Midbrain (tissue), 1 donor: ENCODE measurements at places on chromosomes 7 and 10.

GRCh38 chr7:98459529-98459928 is 58.6 kb upstream of the BAIAP2L1 start:
- DNase-seq = no peak

GRCh38 chr7:106190589-106191330 is 78.6 kb upstream of the SYPL1 start:
- DNase-seq = no peak

GRCh38 chr10:125001313-125002046 is 59.6 kb downstream of the ZRANB1 start:
- peak; percentile 61 for DNase-seq

- no peak for DNase-seq
These were observed 191.6 kb downstream of the FANK1 start for GRCh38 chr10:126087796-126088505.

DNA sequence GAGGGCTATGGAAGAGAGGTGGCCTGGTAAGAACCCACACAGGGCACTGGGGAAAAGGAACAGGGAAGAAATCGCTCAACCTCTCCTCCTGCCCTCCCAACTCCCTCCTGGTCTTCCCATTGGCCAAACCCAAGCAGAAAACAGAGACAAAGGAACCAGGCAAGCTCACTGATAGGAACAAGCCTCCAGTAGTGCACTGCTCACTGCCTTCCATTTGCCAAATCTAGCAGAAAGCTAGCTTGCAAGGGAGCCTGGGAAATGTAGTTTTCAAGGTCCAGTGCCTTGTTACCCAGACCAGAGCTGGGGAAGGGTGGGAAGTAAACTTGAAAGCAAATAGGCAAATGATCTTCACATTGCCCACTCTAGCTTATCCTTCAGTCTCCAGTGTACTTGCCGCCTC is 556.1 kb upstream of the AUTS2 start:
- no peak for DNase-seq

GRCh38 chr10:111360260-111360925 is 283.6 kb downstream of the ADRA2A start:
- peak; percentile 17 for DNase-seq

DNA sequence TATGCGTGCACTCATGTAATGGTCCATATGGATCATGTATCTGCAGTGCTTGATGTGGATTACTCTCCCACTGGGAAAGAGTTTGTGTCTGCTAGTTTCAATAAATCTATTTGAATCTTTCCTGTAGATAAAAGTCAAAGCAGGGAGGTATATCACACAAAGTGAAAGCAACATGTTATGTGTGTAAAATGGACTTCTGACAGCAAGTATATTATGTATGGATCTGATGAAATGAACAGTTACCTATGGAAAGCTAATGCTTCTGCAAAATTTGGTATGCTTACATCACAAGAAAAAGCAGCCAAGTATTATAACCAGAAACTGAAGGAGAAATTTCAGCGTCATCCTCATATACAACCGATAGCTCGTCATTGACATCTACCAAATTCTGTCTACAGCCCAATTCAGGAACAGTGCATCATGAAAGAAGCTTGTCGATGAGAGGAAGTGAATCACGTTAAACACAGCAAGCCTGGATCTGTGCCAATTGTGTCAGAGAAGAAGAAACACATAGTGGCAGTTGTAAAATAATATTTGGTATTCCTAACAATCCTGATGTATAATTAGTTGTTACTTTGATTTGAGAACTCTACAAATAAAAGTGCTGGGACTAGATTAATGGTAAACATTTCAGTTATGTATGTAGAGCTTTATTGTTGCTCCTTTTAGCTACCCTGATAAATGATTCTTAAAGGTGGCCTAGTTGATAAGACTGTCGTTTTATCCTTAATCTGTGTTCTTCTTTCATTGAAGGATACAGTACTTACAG is 14.2 kb upstream of the SYPL1 start:
- DNase-seq = no peak

DNA sequence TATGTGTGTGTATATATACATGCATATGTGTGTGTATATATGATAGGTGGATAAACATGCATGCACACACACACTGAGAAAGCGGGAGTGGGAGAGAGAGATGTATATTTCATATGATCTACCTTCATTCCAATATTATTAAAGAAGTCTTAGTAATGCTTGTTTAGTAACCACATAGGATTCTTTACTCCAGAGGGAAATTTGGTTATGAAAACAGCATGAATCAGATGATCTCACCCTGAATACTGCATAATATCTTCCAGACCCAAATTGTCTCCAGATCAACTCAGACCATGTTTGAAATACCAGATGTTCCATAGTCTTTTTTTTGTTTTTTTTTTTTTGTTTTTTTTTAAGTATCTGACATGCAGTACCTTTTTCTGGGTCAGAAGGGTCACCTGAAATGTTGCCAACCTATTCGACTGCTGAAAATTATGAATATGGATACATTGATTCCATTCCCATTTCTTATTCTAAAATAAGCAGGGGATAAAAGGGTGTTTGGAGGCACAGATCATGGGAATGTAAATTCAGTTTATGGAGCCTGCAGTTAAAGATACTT is 17.4 kb downstream of the TES start:
- DNase-seq = no peak

- peak; percentile 63 for DNase-seq
These were observed 473.7 kb upstream of the PODXL start for GRCh38 chr7:132030086-132030568.

DNA sequence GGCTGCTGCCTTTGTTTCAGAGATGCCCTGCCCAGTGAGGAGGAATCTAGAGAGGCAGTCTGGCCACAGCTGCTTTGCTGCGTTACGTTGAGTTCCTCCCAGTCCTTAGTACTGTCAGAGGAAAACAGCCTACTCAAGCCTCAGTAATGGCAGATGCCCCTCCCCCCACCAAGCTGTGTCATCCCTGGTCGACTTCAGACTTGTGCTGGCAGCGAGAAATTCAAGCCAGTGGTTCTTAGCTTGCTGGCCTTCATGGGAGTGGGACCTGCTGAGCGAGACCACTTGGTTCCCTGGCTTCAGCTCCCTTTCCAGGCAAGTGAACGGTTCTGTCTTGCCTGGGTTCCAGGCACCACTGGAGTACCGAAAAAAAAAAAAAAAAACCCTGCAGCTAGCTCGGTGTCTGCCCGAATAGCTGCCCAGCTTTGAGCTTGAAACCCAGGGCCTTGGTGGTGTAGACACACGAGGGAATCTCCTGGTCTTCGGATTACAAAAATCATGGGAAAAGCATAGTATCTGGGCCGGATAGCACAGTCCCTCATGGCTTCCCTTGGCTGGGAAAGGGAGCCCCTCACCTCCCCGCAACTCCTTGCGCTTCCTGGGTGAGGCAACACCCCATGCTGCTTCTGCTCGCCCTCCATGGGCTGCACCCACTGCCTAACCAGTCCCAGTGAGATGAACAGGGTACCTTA is 9.1 kb downstream of the SDHAF3 start:
- no peak for DNase-seq

- DNase-seq = no peak
These were observed 303.6 kb downstream of the GPAM start for GRCh38 chr10:111879969-111880368.

- DNase-seq = no peak
These were observed 27.6 kb downstream of the DRGX start for GRCh38 chr10:49368256-49368655.

GRCh38 chr7:149218469-149219420 is 20.7 kb upstream of the ZNF212 start:
- no peak for DNase-seq

- DNase-seq = no peak
These were observed 127.8 kb downstream of the CUX1 start for GRCh38 chr7:101945034-101945758.

DNA sequence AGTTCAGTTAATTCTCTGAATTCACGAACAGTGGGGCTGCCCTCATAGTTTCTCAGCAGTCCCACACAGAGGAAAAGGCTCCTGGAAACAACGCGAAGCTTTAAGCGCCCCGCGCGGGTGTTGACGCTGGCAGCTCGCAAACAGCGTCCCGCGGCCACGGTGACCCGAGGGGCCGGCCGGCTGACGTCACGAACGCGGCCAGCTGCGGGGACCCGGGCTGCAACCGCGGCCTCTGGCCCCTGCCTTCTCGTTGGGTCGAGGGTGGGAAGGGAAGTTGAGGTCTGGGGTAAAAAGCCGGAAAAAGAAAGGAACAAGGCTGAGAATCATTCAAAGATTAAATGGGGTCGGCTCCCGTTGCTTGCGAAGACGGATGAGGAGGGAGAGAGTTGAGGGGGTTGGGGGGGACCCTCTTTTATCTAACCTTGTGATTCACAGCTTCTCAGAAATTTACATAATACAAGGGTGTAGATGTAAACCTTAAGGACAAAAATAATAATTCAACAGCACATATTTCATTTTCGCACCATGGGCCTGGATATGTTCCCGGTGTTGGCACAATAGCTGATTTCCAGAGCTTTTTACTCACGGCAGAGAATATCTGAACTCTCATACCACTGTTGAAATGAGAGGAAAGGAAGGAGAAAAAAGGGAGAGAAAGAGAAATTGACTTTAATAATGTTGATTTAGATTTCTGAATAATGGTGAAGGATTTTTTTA is 7.3 kb upstream of the FEZF1 start:
- DNase-seq = no peak

DNA sequence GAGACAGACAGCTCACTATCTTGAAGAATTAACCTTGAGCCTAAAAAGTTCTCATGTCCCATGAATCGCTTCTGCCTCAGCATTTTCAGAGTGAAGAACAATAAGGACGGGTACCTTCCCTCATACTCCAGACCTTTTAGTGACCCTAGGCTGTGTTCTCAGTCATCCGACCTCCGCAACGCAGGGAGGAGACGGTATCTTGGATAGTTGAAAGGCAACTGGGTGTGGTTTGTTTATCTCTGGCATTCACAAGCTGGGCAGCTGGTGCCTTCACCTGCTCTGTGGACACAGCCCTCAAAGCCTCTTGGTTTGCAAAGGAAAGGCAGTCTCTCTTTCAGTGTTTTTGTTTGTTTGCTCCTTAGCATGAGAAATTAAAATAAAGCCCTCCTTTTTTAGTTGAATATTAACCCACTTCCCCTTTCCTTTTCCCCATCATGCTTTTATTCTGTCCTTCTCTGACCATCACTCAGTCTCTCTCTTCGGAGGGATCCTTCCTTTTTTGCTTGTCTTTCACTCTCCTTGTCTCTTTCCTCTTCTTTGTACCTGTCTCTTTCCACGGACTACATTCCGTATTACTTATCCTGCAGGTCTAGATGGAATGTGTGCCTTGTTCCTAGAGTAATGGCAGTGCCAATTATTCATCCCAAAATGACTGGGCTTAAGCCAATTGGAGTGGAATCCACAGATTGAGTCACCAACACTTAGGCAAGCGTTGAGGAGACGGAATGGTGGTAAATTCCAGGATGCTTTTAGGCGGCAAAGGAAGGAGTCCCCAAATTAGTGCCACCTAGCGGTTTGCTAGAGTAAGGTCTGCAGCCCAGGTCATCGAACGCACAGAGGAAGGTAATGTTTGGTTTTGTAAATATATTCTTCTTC is 45.8 kb downstream of the PRR15 start:
- no peak for DNase-seq

DNA sequence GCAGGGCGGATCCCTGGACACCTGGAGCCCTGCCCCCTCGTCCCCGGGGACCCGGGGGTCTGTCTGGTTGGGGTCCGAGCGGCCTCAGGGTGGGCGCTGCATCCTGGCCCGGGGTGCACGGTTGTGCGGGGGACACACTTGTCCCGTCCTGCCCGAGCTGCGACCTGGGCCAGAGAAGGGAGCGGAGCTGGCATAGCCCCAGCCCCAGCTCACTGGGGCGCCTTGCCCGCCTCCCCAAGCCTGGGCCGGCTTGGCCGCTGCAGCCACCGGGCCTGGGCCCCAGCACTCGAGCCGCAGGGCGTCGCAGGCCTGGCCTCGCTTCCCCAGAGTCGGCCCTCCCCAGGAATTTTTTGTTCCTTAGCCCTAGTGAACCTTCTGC is 54.5 kb downstream of the GLRX3 start:
- no peak for DNase-seq

- no peak for DNase-seq
These were observed 467.5 kb upstream of the LRRN3 start for GRCh38 chr7:110623436-110623835.

- DNase-seq = no peak
These were observed 12.3 kb downstream of the GOLGA7B start for GRCh38 chr10:97861924-97862323.

DNA sequence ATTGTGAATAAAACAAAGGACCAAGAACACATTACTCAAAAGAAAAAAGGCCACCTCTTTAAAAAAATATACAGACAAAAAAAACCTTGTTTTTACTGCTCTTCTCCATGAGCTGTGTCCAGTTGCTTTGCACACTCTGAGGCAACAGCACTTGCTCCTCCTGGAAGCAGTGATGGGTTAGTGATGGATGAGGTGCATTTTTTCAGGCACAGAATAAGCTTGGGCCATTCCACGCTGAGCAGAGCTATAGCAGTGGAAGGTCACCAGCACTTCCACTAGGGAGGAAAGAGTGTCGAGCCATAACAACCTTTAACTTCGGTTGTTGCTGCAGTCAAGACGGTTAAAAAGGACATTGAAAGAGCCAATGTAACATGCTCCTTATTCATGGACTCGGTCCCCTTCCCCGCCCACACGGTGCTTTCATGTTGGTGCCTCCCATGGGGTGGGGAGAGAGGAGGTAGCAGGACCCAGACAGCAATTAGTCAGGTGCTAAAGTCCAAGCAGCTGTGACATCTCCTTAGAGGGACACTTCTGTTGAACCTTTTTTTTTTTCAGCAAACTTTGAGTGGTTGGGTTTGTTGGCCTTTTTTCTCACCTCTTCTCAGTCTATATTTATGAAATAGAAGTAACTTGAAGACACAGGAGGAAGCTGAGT is 136.5 kb upstream of the ADARB2 start:
- no peak for DNase-seq

GRCh38 chr7:11120068-11120664 is 146.5 kb downstream of the PHF14 start:
- no peak for DNase-seq

DNA sequence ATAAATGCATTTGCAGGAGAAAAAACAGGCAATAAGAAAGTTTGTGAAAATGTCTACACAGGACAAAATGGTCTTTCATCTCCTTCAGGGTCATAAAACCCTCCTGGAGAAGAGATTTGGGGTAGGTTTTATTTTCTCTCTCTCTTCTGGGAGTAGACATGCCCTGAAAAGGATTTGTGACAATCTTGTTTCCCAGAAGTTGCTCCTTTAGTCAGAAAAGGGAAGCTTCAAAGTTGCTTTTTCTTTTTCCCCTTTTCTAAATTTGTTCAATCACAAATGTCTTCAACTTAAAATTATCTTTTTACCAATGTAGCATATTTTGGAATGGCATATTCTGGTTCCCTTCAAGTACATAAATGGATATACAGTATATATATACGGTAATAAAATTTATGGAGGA is 9.4 kb upstream of the ANKRD22 start:
- no peak for DNase-seq

GRCh38 chr10:98444314-98445006 is 2.3 kb downstream of the HPS1 start:
- peak; percentile 1 for DNase-seq

GRCh38 chr7:32092346-32092745 is 22.1 kb upstream of the PDE1C start:
- DNase-seq = no peak

- DNase-seq = peak; percentile 47
These were observed 513 bp downstream of the TMEM178B start for GRCh38 chr7:141074162-141074991.
